Bone marrow (tissue), 2 donors: ENCODE measurements at places on chromosomes 11 and 22.

DNA sequence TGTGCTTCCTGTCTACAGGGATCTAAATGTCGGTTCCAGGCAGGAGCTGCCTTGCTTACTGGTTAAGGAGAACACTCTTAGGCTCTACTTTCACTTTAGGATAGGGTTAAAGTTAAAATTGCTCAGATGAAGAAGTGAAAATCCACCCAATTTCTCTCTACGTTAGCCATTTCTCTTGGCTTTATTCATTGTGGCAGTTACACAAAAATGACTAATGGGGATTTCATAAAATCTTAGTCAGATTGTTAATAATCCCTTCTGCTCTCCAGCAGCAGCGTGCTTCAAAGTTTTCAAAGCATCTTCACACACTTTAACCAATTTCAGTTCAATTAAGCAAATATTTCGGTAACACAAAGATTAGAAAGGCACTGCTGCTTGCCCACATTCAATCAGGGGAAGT, 58.4 kb upstream of the RCN1 start:
- no peak for DNase-seq

DNA sequence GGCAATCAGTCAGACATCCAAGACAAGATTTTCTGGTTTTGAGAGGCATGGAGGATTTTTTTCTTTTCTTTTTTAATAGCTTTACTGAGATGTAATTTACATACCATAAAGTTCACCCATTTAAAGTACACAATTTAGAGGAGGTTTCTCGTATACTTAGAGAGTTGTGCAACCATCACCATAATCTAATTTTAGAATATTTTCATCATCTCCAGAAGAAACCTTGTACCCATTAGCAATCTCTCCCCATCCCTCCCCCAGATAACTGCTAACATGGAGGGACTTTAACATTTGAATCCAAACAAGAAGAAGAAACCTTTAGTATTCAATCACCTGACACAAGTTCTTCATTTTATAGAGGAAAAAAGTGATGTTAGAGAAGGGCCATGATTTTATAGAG, 83.6 kb downstream of the CLPB start:
- no peak for DNase-seq

- DNase-seq, result peak; percentile 64
Measured at GRCh38 chr11:47003180-47003877, 66.8 kb downstream of the CSTPP1 start.

DNA sequence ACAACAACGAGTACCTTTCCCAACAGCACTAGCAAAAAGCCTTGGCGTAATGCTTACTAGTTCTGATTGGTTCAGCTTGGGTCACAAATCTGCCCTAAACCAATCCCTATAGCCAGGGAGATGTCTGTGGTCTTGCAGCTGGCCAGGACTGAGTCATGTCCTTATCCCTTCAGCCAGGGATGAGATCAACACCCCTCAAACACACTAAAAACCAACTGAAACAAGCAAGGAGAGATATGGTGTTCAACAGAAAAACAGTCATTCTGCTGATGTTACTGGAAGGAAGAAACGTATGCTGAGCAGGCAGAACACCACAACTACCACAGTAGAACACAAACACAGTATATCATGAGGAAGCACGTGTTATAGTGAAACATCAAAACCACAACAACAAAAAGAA, 375.6 kb downstream of the LARGE1 start:
- no peak for DNase-seq

- DNase-seq, result no peak
Measured at GRCh38 chr11:75547617-75548058, 14.4 kb upstream of the SERPINH1 start.

DNA sequence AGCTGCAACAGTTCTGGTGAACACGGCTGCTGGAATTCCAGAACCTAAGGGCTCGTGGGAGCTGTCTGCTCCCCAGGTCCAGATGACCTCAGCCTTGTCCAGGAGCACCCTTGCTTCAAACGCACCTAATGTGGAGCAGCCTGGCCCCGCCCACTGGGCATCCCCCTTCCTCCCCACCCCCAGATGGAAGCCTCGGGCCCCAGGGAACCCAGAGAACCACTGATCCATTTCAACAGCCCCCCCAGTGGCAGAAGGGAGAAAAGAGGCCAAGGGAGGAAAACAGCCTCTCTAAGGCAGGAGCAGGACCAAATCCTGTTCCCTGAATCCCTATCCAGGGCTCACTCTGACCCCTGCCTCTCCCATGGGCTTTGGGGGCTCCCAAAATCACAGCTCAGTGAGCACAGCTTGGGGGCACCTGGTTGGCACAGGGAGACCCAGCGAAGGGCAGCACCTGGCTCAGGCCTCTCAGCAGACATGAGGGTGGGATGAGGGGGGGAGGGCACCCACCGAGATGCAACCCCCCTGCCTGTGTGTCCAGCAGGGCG, 1.2 kb downstream of the CYTH4 start:
- DNase-seq, result no peak

DNA sequence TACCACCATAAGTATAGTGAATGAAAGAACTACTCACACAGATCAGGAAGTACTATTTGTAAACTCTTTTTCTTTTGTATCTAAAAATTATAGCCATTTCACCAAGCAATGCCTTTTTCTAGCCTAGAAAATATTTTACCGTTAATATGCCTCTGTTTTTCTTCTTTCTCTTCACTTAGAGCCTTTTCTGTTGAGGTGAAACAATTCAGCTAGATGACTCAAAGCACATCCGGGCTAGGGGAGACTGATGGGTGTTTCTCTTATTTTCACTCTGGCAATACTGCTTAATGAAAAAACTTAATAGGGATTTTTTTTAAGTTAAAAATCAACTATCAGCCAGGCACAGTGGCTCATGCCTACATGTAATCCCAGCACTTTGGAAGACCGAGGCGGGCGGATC, 93.3 kb downstream of the SGSM3 start:
- no peak for DNase-seq

DNA sequence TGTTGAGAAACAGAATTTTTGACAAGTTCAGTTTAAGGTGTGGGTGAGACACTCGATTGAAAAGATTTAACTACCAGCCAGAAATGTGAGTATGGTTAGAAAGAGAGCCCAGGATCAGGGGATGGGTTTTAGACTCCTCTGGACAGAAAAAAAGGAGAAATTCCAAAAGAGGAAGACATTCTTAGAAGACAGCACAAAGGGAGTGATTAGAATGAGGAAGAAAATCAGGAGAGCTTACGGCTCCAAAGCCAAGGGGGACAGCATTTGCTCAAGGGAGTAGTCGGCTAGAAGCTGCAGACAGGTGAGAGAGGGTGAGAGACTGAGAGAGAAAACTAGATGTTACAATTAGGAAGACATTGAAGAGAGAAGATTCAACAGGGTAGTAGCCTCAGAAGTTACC, 166.1 kb downstream of the ADAMTS15 start:
- DNase-seq, result no peak

GRCh38 chr22:43843783-43844530, 18.4 kb downstream of the SULT4A1 start:
- no peak for DNase-seq

DNA sequence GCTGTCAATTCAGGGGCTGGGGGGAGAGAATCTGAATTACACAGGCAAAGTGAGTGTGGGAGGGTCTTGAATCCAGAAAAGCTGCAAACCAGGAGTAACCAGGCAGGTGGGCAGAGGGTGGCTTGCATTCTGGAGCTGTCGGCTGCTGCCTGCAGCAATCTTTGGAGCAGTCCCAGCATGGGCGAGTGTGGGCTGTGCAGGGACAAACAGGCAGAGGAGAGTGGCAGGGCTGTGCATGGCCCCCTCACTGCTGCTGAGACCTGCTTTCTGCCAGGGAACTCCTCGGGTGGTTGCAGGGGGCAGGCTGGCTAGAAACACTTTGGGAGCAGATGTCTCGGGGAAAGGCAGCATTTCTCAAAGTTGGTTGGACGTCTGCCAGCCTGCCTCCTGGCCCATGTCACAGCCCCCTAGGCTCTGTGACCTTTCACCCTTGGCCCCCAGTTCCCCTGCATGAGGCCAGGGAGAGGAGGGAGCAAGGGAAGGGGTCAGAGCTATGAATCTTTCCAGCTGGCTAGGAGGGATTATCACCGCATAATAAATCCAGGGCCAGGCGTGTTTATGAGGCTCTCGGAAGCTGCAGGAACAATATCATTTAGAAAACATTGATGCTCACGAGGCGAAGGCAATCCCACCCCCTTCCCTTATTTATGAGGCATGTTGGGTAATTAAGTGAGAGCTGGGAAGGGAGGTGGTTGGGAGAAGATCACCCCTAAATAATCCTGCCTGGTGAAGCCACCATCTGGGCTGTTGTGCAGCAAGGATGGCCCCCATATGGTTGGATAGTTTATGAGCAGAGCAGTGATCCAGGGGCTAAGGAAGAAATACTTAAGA, 212.3 kb upstream of the NCAM1 start:
- DNase-seq, result no peak

- DNase-seq, result no peak
Measured at GRCh38 chr11:98564881-98565280, 455.9 kb upstream of the CNTN5 start.

DNA sequence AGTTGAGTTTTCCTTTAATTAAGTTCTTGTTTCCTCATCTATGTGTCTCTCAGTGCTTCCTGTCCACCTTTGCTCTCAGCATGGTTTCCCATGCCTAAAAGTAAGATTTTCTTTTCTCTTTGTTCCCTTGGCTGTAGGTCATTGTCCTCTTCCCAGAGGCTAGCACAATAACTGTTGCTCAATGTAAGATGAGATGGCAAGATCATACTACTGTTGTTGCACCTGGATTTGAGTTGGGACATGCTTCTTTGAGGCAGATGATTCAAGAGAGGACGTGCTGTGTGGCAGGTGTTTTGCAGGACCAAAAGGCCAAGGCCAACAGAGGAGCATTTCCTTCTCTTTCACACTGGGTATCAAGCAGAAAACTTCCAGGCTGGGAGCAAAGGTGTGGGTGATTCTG, 11.3 kb upstream of the NELL1 start:
- no peak for DNase-seq

- DNase-seq, result no peak
Measured at GRCh38 chr11:44380009-44380313, 70.0 kb upstream of the ALX4 start.

DNA sequence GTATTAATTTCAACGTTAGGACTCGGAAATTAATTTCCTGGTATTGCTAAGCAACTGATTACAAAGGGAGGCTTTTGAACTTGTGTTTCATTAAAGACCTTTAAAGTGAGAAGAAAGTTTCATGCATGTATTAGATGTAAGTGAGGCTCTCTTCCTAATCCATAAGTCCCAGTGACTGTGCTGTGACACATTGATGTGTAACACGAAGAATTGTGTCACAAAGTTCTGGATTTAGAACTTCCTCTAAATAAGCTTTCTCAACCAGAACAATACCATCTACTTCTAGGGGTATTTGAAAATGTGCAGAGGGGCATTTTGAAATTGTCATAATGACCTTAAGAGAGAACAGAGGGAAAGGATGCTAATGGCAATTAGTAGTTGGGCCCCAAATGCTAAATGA, 14.4 kb downstream of the DCUN1D5 start:
- DNase-seq, result no peak

DNA sequence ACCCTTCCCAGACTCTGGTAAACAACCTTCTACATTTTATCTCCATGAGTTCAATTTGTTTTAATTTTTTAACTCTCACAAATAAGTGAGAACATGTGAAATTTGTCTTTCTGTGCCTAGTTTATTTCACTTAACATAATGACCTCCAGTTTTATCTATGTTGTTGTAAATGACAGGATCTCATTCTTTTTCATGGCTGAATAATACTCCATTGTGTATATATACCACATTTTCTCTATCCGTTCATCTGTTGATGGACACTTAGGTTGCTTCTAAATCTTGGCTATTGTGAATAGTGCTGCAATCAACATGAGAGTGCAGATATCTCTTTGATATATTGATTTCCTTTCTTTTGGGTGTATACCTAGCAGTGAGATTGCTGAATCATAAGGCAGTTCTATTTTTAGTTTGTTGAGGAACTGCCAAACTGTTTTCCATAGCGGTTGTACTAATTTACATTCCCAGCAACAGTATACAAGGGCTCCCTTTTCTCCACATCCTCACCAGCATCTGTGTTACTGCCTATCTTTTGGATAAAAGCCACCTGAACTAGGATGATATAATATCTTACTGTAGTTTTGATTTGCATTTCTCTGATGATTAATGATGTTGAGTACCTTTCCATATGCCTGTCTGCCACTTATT, 93.9 kb downstream of the ATG16L2 start:
- DNase-seq, result no peak

DNA sequence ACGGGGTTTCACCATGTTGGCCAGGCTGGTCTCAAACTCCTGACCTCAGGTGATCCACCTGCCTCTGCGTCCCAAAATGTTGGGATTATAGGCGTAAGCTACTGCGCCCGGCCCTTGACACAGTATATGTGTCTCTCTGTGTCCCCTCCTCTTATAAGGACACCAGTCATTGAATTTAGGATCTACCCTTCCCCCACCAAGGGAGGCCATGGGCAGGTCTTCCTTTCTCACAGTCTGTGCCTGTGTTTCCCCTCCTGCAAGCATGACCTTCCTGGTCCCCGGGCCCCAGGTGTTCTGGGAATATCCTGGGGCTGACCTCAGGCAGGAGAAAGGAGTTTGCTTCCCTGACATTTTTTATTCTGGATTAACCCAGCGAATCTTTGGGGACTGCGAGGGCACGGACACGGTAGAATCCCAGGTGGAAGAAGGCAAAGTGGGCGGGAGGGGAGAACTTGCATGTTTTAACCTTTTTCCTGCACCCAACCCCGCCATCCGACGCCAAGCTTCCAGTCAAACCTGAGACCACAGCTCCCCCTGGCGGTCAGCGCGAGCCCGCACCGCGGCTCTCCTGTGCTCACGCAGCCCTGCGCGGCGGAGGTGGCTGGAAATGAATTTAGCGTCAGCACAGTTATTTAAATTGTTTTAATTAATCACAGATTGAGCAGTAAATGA, 42.1 kb upstream of the ISX start:
- DNase-seq, result no peak

DNA sequence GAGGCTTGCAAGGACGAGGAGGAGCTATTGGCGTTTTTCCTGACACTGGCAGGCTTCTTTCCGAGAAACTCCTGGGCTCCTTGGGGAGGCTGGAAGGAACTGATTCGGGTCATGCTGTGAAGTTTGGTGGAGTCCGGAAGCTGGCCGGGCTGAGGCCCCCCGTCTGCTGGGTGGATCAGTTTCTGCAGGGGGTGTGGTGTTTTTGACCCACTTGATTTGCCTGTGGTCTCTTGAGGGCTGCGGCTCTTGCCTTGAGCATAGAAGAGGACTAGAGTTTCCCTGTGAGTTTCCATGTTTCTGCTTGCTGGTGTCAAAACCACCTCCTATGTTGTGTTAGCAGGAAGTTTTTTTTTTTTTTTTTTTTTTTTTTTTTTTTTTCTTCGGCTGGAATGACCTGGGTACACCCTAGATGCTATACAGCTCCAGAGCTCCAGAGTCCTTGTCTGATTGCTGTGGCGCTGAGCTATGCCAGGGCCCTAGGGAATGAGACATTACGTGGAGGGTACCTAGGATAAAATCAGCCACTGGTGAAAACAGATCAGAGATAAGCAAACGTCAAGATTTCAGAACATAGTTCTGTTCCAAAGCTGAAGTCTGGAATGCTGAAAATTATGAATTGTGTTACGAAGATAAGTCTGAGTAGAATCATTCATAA, 728 bp downstream of the TBC1D22A start:
- DNase-seq, result no peak

GRCh38 chr11:128518493-128519207, 68.7 kb downstream of the ETS1 start:
- no peak for DNase-seq
